ENCODE measurements at places on chromosomes 3 and 15.

DNA sequence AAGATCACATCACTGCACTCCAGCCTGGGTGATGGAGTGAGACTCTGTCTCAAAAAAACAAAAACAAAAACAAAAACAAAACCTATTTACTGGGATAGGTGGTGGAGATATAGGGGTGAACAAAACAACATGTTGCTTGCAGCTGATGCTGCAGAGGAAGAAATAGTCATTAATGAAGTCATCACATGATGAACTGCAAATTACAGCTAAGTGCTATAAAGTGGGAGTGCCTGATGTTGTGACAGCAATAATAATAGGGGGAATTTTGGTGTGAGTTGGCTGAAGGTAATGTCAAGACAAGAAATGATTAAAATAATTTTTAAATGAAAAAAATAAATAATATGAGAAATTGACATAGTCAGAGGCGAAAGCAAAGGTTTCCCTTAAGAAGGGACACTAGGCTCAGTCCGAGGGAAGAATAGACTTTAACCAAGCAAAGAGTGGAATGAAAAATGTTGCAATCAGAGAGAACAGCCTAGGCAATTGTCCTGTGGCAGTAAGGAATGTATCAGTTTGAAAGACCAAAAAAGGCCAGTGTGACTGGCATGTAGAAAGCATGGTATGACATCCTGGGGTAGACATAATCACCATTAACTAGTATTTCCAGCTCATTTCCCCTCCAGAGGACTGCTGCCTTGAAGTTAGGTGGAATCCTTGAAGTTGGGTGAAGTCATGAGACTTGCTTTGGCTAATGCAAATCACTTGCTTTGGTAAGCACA, 14.7 kb upstream of the PIK3CB start:
- DNase-seq, result peak; percentile 72

GRCh38 chr3:156620260-156620659, 54.1 kb upstream of the TIPARP start:
- no peak for DNase-seq

DNA sequence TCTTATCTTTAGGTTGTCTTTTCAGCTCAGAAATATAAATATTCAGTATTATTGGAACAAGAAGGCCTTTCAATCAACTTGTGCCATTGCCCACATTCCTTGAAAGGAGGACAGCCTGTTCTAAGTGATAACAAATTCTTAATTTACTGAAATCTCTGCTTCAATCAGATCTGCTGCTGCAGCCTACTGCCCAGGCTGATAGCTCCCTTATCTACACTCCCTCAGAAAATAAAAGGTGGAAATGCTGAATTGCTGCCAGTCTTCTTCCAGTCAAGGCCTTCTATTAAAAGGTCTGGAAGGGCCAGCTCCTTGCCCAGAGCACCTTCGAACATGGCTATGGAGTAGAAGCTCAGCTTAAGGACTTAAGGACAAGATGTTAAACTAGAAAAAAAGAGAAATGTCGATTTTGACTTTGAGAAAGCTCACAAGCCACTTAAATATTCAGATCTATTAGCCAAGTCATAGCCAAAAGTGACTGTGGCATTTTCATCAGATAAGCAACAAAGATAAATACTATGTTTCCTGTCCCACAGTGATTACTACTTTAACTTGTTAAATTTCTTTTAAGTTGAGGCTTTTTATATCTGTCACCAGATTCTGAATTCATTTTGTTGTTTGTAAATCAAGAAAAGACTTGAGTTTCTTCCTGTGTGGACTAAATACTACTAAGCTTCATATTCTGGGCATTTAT, 480.5 kb upstream of the CBLB start:
- no peak for DNase-seq

- peak; percentile 37 for DNase-seq
Observed at GRCh38 chr3:101687142-101687931, 819 bp upstream of the RPL24 start.

DNA sequence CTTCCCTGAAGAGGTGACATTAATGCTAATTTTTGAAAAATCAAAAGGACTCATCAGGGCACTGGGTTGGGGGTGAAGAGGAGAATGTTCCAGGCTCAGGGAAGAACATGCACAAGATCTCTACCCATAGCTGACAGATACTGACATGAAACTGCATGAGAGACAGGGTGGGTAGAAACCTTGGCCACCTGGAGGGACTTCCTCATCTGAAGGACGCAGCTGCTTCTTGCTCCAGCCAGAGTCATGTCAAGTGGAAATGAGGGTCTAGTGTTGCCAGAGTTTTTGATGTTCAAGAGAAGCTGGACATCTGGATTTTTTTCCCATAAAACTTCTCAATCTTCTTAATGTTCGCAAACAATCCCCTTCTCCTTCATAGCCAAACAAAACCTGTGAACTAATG, 29.7 kb downstream of the AMOTL2 start:
- no peak for DNase-seq

DNA sequence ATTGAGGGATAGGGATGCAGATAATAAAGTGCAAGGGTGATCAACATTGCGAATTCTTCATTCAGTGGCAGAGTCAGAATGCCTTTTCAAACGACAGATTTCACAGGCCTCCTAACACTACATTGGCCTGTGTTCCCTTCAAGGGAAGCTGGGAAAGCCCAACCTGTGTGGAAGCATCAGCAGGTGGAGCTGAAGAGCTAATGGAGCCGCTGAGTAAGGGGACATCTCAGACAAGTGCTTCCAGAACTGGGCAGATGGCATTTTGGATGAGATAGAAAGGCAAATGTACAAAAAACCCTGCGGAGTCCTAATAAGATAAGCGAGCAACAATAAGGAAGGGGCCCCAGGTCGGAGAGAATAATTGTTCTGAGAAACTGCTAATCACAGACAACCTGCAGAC, 8.5 kb upstream of the SLC24A5 start:
- DNase-seq, result peak; percentile 72

DNA sequence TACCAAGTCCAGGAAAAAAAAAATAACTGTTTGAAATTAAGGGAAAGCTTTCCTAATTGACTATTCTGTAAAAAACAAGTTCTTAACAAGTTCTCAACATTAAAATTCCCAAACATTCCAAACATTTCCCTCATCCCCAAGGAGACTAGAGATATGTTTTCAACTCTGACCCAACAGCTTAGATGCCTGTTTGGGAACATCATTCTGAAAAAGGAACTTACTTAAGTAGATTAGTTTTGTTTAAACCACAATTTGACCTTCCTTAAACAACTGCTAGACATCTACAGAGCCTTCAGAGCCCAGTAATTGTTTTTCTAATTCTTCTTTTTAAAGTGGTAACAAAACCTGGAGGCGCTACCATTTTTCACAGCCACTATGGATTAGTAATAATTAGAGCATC, 12.8 kb downstream of the UBR1 start:
- no peak for DNase-seq

DNA sequence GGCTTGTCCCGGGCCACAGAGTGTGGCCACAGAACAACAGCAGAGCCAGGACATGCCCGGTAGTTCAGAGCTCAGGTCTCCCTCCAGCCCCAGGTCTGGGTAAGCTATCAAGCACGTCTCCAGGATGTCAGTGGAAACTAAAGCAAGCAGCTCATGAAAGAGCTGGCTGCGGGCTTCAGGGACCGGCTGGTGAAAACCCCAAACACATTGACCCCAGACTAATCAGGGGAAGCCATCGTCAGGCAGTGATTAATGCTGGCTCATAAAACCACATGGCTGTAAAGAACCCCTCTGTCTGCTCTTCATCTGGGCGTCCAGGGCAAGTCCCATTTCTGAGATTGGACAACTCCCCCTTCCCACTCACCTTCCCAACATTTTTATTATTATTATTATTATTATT, 37.8 kb downstream of the LMCD1 start:
- DNase-seq, result no peak

DNA sequence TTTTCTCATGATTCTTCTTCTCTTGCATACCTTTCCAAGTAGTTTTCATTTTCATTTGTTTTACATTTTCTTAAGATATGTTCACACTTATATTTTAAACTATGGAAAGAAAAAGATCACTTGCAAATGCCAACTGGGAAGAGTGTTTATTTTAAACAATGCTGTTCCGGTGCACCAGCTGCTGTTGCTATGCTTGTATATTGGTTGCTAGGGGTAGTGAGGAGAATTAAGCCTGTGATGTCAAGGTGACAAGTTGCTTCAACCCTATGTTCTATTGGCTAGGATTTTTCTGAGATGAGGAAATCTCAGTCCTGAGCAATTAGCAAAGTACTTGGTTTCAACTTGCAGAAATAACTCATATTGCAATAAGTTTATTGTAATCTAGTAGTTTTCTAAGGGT, 500.1 kb downstream of the MFSD1 start:
- DNase-seq, result no peak

- DNase-seq, result no peak
Observed at GRCh38 chr3:141057436-141057835, 6.3 kb downstream of the SPSB4 start.

GRCh38 chr3:169082076-169082475, 581.4 kb downstream of the MECOM start:
- no peak for DNase-seq

DNA sequence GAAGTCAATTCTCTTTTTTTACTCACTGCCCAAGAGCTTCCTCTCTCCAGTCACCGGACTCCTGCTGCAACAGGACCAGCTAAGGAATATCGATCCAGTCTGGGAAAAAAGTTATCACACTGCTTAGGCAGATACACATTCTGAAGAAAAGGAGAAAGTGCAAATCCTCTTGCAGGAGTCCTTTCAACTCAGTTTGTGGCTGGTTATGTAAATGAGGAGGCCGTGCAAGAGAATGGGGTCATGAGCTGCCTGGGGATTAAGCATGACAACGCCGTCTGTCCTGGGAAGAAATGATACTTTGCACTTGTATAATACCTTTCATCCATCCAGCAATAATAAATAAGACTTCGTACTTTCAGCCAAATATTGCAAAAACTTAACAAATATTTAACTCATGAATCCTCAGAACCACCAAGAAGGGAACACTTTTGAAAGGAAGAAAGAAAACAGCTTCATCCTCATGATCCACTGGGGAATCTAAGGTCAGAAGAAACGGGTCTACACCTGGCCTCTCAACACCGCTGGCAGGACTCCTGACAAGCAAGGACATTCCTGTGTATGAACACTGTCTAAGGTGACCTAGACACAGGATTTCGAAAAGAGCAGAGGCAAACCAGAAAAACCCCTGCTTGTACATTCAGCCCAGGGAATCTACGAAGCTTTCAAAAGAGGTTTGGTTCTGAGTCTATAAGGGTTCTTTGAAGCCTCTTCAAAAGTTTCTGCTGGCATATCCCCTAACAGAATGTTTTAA, 13.1 kb upstream of the WWTR1 start:
- DNase-seq, result no peak

- DNase-seq, result no peak
Observed at GRCh38 chr3:196134691-196135090, 52.8 kb upstream of the TFRC start.

- DNase-seq, result no peak
Observed at GRCh38 chr3:54279005-54279583, 156.7 kb downstream of the CACNA2D3 start.

DNA sequence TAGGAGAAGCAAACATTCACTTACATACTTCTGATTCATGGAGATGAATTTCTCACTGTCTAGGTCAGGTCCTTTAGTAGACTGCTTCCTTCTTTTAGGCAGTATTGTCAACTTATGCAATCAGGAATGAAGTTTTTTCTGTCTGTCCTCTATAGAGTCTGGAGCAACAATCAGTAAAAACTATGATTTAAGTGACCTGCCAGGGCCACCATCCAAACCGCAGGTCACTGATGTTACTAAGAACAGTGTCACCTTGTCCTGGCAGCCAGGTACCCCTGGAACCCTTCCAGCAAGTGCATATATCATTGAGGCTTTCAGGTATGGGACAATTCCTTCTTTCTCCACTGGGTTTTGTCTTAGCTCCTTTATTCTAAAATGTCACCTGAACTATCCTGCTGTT, 523.1 kb downstream of the ROBO2 start:
- DNase-seq, result no peak

Data from SK-MEL-5 (cell line).